Skeletal muscle cell (primary cell): ENCODE measurements at places on chromosomes 2 and 18.
A peak's percentile ranks its signal among the peaks of the same experiment; 100 is the strongest.

DNA sequence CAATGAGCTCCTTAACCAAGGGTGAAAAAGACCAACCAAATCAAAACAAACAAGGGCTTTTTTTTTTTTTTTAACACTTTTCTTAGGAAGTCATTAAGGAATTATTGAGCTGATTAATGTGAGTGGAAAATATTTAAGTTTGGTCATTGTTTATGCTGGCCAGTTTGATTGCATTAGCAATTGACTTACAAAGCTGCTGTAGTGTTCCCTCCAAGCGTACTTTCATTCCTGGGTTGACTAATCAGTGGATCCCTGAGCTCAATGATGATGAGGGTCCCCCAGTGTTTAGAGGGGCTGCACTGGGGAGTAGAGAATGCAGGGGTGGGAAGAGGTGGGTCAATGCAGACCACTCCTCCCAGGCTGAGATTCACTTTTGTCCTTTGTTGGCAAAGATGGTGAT, 119.3 kb downstream of the PRKCE start:
- DNase-seq = no peak

GRCh38 chr2:236824836-236825235, 255.2 kb downstream of the ACKR3 start:
- DNase-seq = no peak

- peak; percentile 68 for DNase-seq
These were observed 35.8 kb downstream of the SH3RF3 start for GRCh38 chr2:109164739-109165221.

DNA sequence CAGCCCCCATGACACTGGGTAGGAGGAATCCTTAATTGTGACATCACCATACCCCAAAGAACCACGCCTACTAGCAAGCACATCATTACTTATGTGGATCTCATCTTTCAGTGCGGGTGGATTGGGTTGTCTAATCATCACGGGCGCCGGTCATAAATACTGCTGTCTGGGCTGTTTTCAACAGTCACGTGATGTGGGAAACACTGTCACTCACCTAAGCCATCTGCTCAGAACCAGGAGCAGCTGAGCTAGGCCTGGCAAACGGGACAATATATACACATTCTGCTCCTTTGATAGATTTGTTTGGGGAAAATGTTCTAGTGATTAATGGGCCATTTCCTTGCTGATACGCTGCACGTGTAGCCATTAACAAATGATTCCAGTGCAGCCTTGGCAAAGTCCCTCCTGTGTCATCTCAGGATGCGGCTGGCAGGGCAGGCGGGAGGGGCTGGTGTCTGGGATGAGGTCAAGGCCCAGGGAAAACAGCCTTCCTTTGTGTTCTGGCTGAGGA, 145.9 kb upstream of the COPS8 start:
- peak; percentile 8 for DNase-seq

DNA sequence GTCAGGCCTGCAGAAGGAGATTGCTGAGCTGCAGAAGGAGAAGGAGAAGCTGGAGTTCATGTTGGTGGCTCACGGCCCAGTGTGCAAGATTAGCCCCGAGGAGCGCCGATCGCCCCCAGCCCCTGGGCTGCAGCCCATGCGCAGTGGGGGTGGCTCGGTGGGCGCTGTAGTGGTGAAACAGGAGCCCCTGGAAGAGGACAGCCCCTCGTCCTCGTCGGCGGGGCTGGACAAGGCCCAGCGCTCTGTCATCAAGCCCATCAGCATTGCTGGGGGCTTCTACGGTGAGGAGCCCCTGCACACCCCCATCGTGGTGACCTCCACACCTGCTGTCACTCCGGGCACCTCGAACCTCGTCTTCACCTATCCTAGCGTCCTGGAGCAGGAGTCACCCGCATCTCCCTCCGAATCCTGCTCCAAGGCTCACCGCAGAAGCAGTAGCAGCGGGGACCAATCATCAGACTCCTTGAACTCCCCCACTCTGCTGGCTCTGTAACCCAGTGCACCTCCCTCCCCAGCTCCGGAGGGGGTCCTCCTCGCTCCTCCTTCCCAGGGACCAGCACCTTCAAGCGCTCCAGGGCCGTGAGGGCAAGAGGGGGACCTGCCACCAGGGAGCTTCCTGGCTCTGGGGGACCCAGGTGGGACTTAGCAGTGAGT, 19.4 kb downstream of the FOSL2 start:
- DNase-seq = no peak

DNA sequence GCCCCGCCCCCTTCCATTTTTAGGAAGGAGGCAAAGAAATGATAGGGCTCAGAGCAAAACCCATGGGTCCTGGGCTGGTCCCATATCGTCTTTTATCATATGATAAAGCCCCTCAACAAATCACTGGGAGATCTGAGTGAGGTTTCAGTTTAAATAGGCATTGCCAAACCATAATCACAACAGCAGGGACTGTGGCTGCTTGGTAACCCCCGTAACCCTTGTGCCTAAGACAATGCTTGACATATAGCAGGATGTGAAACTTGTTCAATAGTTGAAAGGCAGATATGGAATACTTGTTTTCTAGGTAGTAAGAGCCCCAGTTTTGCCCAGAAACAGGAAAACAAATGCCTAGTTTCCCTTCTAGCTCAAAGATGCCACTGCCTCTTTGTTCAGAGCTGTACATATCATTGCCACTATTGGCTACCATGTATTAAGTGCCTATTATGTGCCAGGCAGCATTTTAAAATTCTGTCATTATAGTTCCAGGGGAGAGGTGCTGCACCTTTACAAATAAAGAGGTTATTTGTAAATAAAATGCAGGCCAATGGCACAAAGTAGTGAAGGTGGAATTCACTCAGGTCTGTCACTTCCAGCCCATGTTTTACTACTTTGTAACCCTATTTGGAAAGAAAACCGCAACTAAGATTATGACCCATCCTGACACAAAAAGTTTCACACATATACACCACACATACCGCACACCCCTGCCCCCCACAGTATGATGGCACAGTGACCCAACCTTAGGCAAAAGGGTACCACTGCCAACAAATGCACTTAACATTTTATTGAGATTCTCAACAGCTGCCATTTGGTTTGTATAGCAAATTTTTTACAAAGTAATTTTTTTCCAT, 14.2 kb downstream of the NAGK start:
- no peak for DNase-seq

GRCh38 chr2:189178726-189179569, 613 bp downstream of the COL5A2 start:
- peak; percentile 39 for DNase-seq

DNA sequence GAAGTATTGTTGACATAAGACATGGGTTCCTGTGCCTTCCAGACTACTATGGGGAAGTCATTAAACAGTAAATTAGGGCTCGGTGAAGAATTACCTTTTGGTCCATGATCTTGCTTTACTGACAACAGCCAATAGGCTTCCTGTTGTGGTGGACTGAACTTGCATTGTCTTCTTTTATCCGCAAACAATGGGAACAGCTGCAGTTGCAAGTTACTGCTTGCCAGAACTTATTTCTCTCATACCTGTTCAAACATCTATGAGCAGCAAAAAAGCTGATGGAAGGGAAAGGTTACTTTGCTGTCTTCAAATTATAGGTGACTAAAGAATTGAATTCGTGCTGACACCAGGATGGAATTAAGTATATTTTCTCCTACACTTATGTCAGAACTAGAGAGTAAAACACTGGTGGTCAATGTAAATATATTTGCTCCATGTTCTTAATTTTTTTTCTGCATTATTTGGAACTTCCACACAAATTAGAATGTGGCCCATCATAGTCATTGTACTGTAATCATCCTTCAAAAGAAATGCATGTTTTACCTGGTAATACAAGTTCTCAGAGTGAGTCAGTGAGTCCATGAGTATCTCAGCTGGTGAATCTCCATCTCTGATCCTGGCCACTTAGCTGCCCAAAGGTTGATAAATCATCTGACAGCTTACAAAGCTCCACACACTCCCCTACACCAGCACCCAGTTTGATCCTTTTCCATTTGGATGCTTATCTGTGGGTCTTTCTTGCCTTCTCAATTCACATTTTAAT, 37.3 kb upstream of the RNF152 start:
- no peak for DNase-seq

- no peak for DNase-seq
These were observed 15.3 kb downstream of the STON1 start for GRCh38 chr2:48545244-48545643.

DNA sequence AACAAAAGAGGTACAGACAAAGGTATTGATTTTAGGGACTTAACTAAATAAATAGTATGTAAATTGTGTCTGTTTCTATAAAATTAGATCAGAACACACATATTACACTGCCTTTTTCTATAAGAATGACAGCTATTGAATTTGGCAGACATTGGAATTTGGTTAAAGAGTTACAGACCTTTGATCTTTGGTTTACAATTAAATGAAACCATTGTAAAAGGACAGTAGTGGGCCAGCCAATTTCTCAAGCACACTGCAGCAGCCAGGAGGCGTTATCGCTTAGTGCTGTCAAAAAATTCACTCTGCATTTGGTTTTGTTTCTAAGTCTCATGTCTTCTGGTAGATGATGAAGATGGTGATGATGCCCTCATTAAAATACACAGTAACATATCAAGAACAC, 175.9 kb downstream of the NR4A2 start:
- DNase-seq = no peak

- no peak for DNase-seq
These were observed 33.9 kb downstream of the ARHGAP25 start for GRCh38 chr2:68768461-68768860.

DNA sequence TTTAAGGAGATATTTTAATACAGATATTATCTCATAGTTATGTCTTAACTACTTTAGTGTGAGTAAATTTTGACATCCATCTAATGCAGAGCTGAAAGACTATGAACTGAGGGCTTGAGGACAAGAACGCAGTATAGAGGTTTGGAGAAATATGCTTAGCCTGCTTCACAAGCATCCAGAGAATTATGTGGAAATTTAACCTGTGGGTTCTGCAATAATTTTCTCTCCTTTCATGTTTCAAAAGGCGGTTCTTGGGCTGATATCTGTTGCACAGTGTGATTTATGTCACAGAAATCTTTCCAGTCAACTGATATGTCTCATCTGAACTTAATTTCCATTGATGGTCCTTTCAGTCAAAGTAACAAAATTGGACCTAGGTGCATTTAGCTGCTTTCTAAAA, 371.9 kb upstream of the VRK2 start:
- DNase-seq = no peak

- no peak for DNase-seq
These were observed 152.5 kb downstream of the CYP26B1 start for GRCh38 chr2:71995067-71995665.

DNA sequence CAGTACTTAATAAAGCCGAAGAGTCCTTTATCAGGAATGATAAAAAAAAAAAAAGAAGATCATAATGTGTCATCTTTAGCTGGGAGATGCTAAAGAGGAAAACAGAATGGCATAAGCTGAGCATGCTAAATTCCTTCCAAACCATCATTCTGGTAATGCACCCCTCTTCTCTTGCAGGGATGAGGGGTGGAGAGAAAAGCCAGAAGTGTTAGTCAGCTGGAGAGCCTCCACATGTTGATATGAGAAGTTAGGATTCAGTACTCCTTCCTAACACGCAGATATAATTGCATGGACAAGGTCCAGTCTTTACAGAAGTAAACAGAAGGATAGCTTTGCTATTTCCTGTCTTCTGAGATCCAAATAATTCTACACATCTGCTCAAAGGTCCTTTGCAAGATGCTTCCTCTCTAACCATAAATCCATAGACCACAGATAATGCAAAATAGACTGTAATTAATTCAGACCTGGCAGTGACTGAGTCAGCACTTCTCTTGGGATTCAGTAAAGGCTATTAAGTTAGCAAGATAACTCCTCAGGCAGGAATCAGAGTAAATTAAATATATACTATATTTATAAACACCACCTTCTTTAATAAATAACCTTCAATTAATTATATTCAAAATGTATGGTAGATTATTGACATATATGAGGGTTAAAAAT, 930.0 kb upstream of the KLHL29 start:
- DNase-seq = no peak

DNA sequence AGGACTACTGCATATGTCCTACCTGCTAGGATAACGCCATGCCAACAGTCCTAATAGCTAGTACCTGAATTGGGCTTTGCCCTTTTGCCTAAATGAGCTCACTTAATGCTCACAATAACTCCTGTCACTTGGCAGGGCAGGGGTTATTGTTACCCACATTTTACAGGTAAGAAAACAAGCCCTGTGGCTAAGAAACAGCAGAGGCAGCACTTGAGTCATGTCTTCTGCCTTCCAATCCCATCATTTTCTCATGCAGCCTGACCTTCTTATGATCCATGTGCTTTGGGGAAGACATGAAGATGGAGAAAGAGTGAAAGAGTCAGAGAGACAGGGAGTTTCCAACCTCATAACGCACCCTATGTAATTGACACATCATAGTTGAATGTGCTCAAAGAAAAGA, 33.6 kb upstream of the LPIN1 start:
- no peak for DNase-seq

DNA sequence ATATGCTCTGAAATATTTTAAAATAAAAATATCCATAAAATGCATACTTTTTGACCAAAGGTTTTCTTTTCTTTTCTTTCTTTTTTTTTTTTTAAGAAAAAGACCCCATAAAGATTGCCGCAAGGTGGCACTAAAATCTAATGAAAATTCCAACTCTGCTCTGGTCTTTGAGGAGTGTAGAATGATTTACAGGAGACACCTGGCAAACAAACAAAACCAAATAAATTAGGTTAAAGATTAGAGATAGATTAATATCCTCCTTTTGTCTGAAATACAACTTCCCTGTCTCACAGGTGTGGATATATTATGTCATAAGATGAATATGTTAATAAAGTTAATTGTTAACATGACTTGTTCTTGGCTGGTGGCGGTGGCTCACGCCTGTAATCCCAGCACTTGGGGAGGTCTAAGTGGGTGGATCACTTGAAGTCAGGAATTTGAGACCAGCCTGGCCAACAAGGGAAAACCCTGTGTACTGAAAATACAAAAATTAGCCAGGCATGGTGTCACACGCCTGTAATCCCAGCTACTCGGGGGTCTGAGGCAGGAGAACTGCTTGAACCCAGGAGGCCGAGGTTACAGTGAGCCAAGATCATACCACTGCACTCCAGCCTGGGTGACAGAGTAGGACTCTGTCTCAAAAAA, 3.5 kb upstream of the RHOB start:
- no peak for DNase-seq

DNA sequence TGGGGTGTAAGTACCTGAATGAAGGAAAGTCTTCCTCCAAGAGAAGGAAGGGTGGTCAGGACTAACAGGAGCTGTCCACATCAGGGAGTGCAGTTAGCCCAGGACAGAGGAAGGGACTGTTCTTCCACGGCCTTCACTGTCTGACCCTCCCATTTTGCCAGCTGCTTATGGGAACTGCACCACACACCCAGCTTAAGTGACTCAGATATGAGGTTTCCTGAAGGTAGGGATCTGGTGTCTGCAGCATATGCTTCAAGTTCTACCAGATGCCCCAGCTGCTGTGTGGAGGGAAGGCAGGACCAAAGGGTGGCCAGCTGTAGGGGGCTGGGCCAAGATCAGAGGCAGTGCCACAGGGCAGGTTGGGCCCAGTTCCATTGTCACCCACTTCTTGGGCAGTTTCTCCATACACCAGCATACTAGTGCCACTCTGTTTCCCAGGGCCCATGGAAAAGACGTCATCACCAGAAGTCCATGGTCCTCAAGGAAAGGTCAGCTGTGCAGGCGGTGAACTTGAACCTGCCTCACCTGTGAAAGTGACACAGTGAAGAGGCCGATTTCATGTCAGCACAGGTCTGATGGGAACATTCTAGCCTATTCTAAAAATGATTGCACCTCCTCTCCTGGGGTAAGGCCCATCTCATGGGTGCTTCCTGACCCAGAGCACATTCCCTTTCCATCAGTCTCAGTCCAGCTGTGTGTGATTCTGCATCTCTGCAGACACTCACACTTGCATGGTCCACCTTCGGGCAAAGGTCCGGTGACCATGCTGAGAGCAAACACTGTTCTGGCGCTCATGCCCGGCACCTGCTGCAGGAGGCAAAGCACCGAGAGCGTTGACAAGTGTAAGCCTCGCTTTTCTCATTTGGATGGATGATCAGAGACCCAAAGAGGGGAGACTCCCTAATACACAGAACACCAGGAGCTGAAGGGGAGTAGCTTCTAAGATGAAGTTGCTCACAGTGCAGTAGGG, 68.0 kb downstream of the ACAA2 start:
- peak; percentile 28 for DNase-seq
